ENCODE measurements at places on chromosomes 11 and 22.

DNA sequence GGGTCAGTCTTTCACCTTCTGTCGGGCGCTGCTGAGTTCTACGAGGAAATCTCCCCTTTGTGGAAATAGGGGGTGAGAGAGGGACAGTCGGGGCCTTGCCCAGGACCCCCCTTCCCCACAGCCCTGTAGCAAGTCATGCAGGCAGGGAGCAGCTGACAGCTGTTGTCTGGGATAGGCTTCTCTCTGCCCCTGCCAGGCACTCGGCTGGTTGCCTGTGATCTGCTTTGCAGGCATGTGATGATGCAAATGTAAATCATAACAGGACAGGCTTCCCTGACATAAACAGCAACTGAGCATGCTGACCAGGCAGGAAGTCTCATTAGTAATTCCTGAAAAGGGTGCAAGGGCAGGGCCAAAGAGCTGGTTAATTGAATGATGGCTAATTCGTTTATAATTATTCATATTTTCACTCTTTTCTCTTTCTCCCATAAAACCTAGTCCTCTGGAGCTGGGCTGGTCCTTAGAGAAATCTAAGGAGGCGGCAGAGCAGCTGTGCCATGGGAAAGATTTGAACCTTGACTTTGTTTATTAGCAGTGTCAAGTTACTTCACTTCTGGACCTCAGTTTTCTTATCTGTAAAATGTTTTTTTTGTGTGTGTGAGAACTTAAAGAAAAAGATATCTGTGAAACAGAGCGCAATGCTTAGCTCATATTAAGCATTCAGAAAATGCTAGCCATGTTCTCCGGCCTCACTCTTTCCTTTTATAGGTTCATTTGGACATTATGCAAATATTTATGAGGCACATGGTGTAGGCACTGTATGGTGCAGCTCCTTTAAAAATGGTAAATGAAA, 129.7 kb downstream of the LDLRAD3 start:
- DNase-seq: no peak

DNA sequence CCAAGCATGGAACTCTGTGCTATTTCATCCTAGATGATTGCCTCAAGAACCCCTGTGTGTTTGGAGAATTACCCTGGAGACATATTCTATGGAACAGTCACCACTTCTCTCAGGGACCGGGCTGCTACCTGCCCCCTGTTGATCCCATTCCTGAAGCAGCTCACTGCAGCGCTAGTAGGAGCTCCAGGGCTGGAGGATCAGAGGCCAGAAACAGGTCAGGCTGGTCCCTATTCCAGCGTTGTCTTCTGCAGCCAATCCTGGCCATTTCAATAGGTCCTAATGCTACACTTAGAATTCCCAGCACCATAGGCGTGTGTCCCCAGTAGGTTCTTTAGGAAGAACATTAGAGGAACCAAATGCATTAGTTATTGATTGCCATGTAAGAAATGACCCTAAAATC, 48.9 kb downstream of the BTG4 start:
- no peak for DNase-seq

DNA sequence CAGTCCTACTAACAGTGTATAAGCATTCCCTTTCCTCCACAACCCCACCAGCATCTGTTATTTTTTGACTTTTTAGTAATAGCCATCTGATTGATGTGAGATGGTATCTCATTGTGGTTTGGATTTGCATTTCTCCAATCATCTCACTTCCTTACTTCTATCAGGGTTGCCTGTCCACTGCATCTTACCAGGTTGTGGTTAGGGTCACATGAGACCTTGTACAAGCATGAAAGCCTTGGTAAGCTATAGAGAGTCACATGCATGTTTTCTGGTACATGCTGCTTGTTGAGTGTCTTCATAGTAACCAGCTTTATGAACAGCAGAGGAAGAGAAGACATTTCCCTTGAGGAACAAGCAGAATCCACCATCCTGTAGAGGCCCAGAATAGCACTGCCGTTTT, 102.9 kb upstream of the PAX6 start:
- DNase-seq: no peak

GRCh38 chr11:72136684-72137262, 1.2 kb downstream of the FOLR3 start:
- no peak for DNase-seq

GRCh38 chr22:42699281-42699975, 21.2 kb downstream of the A4GALT start:
- DNase-seq: no peak
